ENCODE measurements at places on chromosomes 1 and 21.

GRCh38 chr21:42075686-42076471, 4.8 kb downstream of the UMODL1 start:
- DNase-seq = no peak

- peak; percentile 80 for DNase-seq
These were observed 15.3 kb downstream of the CD55 start for GRCh38 chr1:207336559-207337467.

DNA sequence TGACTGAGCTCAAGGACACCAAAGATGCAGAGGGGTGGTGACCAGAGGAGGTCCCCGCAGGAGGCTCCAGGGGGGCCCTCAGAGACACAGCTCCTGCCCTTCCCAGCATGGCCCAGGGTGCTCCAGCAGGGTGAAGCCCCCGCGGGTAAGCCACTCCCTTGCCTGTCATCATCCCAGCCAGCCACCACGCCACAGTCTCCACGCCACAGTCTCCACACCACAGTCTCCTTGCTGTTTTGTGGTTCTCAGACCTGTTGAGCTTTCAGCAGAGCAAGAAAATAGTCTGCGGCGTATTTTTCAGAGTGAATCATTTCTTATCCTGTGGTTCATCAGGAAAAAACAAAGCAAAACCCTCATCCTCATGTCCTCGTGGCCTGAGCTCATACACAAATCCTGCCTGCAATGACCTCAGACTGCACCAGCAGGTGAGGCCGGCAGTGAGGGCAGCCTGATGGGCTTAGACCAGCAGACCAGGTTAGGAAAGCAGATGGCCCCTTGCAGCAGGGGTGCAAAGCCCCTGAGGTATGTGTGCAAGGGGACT, 25.7 kb upstream of the ABCG1 start:
- peak; percentile 81 for DNase-seq

DNA sequence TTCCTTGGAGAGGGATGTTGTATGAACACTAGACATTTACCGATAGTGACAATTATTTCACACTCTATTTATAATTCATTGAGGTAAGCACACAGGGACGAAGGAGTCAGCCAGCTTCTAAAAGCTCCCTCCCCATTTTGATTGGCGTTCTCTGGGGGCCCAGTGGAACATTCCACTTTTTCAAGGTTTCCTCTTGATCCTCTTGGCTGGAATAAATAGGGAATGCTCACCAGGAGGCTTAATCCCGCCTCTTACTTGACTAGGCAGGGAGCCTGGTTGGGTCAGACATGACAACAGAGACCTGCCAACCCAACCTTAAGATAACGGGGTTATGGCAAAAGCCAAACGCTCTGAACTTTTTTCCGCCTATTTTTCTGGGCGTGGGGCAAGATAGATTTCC, 974 bp downstream of the ACTN2 start:
- no peak for DNase-seq

DNA sequence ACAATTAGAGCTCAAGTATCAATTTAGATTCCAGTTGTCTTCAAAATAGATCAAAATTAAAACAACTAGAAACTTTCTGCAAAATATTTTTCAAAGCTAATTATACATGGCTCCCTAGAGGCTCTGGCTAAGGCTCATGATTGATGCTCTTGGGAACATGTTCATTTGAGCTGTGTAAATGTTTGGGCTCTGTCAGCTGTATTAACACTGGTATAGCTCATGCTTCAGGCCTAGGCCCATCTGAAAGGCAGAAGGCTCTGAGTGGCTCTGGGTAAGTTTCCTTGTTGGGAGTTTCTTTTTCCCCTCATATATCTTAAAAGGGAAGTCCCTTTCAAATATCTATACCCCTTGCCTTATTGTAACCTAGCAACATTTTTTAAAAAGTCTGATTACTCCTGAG, 81.3 kb downstream of the UROD start:
- no peak for DNase-seq

- no peak for DNase-seq
These were observed 93.8 kb downstream of the S1PR1 start for GRCh38 chr1:101330427-101331130.

- peak; percentile 50 for DNase-seq
These were observed 115.3 kb upstream of the FMN2 start for GRCh38 chr1:239976130-239976968.

- peak; percentile 10 for DNase-seq
These were observed 67.1 kb downstream of the UBE2T start for GRCh38 chr1:202274611-202275010.

GRCh38 chr1:52294580-52294979, 71.4 kb downstream of the CC2D1B start:
- no peak for DNase-seq

DNA sequence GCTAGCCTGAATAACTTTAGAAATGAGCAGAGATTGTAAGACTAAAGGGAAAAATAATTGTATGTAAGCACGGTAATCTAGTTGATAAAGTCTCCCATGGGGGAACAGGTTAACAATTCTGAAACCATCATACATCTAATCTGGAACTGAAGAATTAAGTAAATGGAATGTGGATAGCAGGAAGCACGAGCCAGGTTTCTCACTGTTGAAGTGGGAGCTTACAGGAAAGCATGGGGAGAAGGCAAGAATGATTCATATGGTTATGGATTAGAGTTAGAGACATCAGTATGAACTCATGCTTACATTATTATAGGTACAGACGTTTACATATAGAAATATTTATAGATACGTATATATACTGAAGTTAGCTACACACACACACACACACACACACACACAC, 83.0 kb downstream of the LEPR start:
- DNase-seq = no peak

GRCh38 chr21:24590261-24590660, 1017.0 kb downstream of the MRPL39 start:
- DNase-seq = no peak

- no peak for DNase-seq
These were observed 11.5 kb downstream of the KNCN start for GRCh38 chr1:46539972-46540371.

DNA sequence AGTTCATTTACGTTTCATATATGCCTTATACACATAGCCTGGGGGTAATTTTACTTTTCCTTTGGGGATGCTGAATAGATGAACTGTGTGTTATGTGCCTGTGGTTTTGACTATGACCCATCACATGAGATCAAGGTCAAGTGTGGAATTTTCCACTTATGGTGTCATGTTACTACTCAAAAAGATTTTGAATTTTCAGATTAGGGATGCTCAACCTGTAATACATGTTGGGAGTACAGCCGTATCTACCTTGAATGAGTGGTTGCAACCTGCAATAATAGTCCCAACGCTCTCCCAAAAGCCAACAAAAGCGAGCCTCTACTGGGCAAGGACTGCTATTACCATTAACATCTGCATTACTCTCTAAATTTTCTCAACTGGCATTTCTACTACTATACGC, 68.5 kb upstream of the SDC3 start:
- no peak for DNase-seq

DNA sequence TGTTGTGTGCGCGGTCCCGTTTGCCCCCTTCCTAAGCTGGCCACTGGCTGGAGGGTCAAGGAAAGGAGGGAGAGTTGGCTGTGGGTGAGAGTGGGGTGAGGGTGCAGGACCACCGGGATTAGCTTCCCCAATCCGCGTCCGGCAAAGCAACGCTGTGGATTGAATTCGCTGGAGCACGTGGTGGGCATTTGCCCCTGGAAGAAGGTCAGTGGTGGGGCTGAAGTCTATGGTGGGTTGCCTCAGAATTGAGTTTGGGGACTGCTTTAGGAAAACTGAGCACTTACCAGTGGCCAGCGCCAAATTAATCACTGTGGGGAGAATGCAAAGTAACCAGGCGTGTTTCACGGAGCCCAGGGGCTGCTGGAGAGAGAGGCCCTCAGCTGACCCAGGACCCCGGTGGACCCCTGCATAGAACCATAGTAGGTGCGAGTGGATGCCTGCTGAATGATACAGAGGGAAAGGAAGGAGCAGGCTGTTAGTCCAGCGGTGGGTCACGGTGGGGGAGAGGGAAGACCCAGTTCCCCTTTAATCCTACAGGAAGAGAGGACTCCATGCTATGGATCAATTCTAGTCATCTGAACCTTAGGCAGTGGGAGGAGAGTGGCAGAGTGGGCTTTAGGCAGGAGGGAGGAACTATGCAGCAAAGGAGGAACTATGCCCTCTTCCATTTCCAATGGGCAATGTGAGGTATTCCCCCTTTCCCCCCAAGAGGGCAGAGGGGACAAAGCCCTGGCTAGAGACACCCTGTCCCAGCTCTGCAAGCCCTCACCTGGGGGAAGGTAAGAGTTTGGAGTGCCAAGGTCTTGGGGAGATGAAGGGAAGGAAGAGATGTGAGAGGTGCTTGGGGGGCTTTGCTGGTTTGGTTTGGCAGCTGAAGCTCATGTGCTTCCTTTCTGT, 1.2 kb downstream of the TNFRSF8 start:
- DNase-seq = no peak

Measured in CD4-positive, alpha-beta T cell treated with Interleukin-4 for 4 hours (primary cell).